ENCODE measurements at places on chromosomes 6 and 20.
A peak's percentile ranks its signal among the peaks of the same experiment; 100 is the strongest.

GRCh38 chr20:667351-668034 is 8.1 kb downstream of the SCRT2 start:
- peak; percentile 22 for DNase-seq

GRCh38 chr6:12102350-12102749 is 90.2 kb downstream of the HIVEP1 start:
- no peak for DNase-seq

- no peak for DNase-seq
Observed at GRCh38 chr6:121451250-121451649, 15.8 kb downstream of the GJA1 start.

DNA sequence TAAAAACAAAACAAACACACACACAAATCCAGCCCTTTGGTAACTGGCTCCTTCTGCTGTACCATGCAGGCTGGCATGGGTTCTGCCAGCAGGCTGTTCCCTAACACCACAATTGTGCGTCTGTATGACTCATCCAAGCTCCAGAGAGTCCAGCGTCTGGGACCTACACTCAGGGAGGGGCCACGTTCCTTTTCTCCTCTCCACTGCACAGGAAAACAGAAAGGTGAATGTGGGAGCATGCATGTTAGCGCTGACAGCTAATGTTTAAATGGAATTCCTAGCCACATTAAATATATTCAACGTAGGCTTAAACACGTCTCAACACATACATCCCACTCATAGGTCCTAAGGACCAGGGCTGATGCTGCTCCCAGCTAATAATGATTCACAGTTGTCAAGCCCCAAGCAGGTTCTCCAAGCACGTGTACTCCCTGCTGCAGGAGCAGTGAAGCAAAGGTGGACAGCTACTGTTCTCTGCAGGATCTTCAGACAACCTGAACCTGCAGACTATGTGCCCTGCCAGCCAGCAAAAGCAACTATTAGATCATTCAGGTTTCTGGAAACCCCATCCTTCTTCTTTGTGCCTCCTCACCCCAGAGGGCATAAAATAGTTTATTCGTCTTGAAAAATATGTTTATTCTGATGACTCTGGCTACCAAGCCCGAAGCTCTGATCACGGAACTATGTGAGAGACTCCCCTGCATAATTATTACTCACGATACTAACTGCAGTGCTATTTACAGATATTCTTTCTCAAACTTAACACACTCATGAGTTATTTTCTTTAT is 20.9 kb downstream of the MAP1LC3A start:
- DNase-seq, result no peak

DNA sequence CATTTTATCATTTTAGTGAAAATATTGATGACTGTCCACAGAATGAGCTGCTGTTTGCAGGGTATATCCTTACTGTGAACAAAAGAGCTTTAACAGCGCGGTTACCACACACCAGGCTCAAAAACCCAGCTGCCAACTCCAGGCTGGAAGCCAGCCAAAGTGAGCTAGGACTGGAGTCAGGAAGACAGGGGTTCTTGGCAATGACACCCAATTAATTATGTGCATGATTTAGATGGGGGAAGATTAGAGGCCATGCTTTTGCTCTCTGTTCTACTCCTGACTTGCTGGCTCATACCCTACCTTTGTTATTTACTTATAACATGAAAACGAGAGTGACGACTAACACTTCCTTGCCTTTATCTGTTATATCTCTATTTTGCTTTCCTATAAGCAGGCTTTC is 128.9 kb upstream of the SHLD1 start:
- no peak for DNase-seq

GRCh38 chr20:17654649-17655285 is 27.3 kb downstream of the RRBP1 start:
- DNase-seq, result peak; percentile 10

DNA sequence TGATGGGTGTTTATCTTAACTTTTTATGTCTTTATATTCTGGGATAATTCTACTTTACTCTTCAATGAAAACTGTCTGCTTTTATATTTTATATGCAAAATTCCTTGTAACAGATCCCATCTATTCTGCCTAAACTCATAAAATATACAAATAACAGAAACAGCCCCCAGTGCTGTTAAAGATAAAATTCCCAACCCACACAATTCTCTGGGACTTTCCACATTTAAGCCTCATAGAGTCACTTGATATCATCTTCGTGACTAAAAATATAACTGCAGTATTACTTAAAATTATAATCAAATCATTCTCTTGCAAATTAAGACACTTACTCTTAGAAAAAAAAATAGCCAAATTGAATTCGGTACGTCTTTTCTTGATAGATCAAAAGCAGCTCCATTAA is 60.2 kb downstream of the INSM1 start:
- no peak for DNase-seq

DNA sequence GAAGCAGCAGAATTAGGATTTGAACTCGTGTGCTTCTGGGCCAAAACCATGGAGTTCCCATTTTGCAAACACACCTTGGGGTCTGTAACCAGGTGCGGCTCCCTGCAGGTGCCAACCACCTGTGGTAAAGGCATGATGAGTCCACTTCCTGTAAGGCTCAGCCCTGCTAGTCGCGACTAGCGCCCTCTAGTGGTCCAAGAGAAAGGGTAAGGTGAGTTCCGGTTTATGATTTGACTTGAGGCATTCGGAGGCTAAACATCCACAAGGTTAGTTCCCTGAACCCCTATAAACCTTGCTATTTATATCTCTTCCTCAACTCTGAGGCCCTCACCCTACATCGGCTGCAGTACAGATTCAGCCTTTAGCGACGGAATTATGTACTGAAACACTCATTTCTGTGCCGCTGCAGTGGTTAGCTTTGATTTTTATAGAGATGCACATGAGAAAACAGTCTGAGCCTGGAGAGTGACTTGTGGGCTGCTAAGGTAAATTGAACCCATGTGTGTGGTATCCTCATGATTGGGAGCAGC is 173.4 kb downstream of the PLCB1 start:
- DNase-seq, result peak; percentile 54

- no peak for DNase-seq
Observed at GRCh38 chr6:111842891-111843290, 30.4 kb downstream of the FYN start.

DNA sequence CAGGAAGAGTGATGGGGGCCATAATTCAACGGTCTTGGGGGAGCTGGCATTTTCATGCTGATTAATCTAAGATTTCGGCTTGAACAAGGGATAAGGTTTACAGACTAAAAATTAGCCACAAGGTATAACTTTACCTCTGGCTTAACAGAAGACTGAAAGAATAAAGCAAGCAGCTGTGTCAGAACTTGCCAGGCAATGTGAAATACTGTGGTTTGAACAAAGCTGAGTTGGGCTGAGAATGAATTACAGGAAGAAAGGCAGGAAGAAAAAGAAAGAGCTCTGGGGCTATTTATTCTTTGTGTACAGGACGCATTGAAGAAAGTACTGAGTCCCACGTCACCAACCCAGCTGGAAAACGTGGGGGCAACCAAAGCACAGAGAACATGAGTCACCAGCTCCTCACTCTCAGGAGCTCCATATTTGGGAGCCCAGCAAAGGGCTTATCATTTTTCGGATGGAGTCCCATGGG is 121.5 kb upstream of the NEDD9 start:
- peak; percentile 85 for DNase-seq

DNA sequence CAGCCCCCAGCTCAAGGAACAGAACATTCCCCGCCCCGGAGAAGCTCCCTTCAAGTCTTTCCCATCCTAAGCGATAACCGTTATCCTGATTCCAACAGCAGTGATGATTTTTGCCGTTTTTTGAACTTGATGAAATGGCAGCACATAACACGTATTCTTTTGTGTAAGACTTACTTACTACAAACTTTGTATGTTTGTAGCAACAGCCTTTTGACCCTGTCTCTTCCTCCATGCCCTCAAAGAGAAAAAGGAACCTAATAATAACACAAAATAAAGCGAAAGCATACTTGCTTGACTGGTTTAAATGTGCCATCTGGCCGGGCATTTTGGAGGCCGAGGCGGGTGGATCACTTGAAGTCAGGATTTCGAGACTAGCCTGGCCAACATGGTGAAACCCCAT is 26.4 kb upstream of the SLC9A8 start:
- no peak for DNase-seq

GRCh38 chr6:116564311-116564710 is 7.0 kb upstream of the RWDD1 start:
- no peak for DNase-seq

- DNase-seq, result no peak
Observed at GRCh38 chr6:111406200-111406721, 76.8 kb downstream of the REV3L start.

DNA sequence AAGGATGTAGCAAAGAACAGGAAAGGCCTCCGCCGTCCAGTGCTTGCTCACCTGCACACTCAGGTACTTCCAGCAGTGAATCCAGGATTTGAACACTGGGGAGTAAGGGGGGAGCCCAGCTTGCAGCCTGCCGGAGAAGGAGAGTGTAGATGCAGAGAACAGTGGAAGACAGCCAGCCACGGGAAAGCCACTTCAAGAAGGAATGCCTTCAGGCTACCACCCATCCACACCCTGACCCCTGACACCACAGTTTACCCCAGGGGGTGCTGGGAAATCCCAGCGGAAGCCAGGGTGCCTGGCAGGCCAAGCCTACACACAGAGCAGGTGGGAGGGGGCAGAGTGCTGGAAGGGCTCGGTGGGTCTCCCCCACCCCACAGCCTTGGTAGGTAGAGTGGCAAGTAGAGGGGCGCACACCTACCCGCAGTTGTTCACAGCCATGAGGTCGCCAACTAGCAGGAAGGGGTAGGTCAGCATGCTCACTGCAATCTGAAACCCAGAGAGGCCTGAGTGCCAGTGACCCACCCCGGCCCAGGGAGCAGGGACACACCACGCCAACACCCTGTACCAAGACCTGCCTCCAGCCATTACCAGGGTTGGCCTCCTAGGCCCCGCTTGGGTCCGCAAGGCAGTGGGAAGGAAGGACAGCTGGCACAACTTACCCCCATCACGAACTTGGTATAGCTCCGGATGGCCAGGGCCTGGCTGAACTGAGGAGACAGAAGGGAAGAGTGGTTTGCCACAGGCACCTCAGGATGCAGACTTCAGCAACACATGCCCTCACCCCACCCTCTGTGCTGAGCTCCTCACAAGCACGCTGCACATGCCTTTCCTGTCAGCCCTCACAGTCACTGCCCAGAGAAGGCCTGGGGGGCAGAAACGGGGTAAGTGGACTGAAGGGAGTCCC is 15.7 kb downstream of the PI16 start:
- DNase-seq, result no peak

- peak; percentile 7 for DNase-seq
Observed at GRCh38 chr20:56343861-56344381, 14.9 kb upstream of the FAM210B start.

DNA sequence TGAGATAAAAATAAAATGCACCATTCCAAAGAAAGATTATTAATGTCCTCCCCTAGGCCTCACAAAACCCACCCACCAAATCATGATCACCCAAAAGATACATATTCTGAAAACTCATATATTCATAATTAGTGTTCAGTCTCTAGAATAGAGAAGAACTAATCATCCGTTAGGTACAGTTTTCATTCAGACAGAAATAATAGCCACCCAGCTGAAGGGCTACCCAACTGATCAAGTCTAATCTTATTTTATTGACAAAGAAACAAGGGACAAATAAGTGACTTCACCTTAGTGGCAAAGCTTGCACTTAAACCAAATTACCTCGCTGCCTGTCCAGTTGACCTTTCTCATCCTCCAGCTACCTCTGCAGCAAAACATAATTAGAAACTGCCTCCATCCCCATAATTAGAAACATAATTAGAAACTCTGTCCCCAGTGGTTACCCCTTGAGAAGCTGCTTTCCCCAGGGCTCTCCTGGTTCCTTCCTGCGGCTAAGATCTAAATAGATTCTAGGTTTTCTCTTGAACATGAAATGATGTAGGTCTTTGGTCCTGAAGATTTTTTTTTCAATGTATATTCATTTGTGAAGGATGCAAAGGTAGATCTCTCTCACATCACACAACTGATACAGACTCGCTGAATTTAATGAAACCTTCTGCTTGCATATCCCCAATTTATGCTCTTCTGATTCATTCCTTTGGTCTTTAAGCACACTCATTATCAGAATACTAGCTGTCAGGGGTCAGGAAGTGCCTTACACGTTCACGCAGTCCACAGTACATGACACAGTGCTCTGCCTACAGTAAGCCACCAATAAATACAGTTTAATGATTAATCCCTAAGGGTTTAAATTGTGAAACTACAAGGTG is 46.3 kb downstream of the HBS1L start:
- no peak for DNase-seq

DNA sequence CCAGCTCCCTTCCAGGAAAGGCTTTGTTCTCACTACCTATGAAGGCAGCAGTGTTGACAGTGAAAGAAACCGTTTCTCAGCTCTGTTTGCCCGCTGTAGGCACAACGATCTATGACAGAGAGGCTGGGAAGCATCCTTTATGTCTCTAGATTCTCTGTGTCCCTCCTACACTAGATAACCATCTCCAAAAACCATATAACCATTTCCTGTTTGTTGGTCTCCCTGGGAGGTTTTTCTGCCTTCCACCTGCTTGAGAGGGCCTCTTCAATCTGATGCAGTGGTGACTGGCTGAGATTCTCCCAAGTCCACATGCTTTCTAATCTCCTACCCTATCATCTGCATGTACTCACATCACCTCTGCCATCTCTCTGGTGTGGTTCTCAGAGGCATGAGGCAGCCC is 32.0 kb upstream of the TMEM217 start:
- no peak for DNase-seq

GRCh38 chr20:37231947-37232630 is 29.5 kb downstream of the GHRH start:
- no peak for DNase-seq

DNA sequence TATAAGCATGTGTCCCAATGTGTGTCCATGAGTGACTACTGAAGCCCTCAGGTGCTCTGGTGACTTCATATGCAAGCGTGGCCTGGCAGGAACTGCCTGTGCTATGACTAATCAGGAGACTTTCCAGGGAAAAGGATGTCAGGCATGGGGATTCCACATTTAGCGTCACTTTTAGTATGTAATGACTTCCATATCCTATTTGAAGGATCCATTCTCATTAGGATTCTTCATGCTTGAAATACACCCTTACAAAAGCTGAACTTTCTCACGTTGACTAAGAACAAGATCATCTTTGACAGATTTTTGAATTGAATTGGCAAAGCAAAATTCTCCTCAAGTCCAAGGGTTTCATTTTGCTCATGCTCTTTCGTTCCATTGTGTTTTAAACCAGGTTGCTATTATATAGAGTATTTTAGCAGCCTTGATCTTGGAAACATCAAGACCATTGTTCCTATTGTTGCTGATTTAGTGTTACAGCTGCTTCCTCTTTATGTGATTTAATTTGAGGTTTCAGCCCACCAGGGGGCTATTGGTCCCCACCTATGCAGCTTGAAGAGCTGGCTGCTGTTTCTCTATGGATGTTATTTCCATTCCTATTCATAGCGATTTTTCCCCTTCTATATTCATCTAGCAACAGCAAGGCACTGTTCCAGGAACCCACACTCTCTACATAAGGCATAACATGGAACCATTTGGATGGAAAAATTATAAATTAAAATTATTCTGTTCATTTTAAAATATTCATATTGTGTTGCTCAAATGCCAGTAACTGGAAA is 418.6 kb downstream of the CDKAL1 start:
- no peak for DNase-seq

- DNase-seq, result no peak
Observed at GRCh38 chr6:41446907-41447545, 99.2 kb upstream of the FOXP4 start.

- no peak for DNase-seq
Observed at GRCh38 chr6:109465772-109466171, 10.2 kb upstream of the MICAL1 start.

- DNase-seq, result no peak
Observed at GRCh38 chr6:90382760-90383159, 86.1 kb upstream of the BACH2 start.

All from T-helper 1 cell (primary cell).